ENCODE measurements at places on chromosomes 16 and 17. TPM values are rescaled to one million over a fixed set of nuclear protein-coding genes. Genes with fewer than 3 reads are reported as not detected.

GRCh38 chr17:58379511-58379824 lies 27.5 kb upstream of the SUPT4H1 start:
- no peak for DNase-seq

GRCh38 chr17:71709271-71709890 lies 411.4 kb upstream of the SOX9 start:
- no peak for DNase-seq

Gene KRTAP4-5
- not detected for total RNA-seq

DNA sequence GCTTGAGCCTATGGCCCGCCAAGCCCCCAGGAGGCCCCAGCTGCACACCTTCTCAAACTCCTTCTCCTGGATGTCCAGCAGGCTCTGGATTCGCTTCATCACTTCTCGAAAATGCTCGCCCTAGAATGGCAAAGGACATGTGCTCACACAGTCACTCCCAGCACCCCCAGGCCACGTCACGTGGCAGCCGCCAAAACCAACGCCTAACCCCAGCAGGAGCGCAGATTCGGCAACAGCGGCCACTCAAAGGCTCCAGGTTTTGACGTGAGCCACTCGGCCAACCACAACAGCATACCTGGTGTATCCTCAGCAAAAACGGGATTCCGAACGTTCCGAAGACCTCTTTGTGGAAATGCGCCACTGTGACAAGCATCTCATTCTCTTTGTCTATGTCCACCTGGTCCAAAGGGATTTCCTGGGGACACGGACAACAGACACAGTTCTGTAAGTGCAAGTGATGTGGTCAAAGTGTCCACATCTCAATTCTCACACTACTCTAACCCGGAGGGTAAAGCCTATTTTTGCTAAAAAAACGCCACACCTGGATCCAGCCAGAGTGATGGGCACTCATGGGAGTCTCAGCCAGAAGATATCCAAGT lies 12.7 kb downstream of the LITAFD start:
- no peak for DNase-seq
